ENCODE measurements at places on chromosomes 2 and 18.

DNA sequence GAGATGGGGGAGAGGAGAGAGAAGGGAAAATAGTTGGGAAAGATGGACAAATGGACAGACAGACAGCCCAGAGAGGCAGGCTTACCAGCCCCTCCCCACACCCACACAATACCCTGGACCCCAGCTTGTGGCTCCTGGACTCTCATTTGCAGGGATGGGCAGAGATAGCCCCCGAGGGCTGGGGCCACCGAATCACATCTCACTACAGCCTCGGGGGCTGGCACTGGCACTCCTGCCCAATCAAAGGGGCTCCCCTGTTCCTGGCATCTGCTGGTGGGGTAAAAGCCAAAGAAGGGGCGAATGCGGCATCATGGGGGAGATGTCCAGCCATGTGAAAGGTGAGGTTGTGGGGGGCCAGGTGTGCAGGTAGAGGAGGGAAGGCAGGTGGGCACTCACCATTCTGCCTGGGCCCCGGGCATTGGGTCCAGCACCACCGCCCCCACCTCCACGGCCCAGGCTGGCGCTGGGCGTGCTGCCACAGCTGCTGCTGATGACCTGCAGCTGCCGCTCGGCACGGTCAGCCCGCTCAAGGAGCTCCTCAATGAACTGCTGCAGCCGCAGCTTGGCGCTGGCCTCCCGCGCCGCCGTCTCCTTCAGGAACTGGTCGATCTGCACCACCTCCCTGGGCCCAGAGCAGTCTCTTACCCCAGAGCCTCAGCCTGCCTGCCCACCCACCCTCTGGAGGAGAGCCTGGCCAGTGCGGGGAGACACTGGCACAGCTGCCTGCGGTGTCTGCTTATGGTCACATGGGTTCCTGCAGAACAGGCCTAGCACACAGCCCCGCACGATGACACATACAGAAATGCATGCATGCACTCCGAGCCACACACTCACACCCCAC lies 18.0 kb downstream of the FBXO41 start:
- peaks cover 2% of the 10 kb centered on the region for H3K27me3 ChIP-seq
- no peak overlapping the region for H3K4me3 ChIP-seq
- H3K4me1 ChIP-seq, result peaks cover 5% of the 10 kb centered on the region
- H3K36me3 ChIP-seq, result peaks cover 14% of the 10 kb centered on the region
- no peak overlapping the region for H3K27ac ChIP-seq

- H3K36me3 ChIP-seq, result no peaks in the 10 kb centered on the region
- H3K4me1 ChIP-seq, result peaks cover 2% of the 10 kb centered on the region
- H3K27me3 ChIP-seq, result peaks cover 51% of the 10 kb centered on the region
- no peak for DNase-seq
- H3K27ac ChIP-seq, result no peak overlapping the region
Observed at GRCh38 chr18:22558945-22559385, 141.2 kb upstream of the CTAGE1 start.

- no peaks in the 10 kb centered on the region for H3K4me1 ChIP-seq
- no peak overlapping the region for H3K27ac ChIP-seq
- H3K27me3 ChIP-seq, result no peaks in the 10 kb centered on the region
- DNase-seq, result no peak
- H3K36me3 ChIP-seq, result peaks cover 88% of the 10 kb centered on the region
Observed at GRCh38 chr2:47004905-47005495, 89.4 kb upstream of the MCFD2 start.

DNA sequence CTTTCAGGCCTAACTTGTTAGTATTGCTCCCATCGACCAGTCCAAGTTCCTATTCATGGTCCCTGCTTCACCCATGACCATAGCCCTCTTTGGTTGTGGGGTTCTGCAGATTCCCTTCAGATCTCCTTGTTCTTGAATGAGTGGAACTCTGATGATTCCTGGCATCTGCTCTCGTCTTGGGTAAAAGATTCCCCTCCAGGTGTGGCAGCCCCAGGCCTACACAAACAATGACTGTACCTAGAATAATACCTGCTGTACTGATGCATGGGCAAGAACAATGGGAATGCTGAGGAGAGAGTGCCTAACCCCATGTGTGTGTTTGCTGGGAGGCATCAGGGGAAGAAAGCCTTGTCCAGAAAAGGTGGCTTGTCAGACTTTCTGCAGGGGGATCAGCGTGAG lies 39.2 kb upstream of the MRPL19 start:
- H3K27me3 ChIP-seq, result peaks cover 47% of the 10 kb centered on the region
- no peak overlapping the region for H3K27ac ChIP-seq
- no peak overlapping the region for H3K4me3 ChIP-seq
- H3K36me3 ChIP-seq, result no peaks in the 10 kb centered on the region
- peaks cover 5% of the 10 kb centered on the region for H3K4me1 ChIP-seq

DNA sequence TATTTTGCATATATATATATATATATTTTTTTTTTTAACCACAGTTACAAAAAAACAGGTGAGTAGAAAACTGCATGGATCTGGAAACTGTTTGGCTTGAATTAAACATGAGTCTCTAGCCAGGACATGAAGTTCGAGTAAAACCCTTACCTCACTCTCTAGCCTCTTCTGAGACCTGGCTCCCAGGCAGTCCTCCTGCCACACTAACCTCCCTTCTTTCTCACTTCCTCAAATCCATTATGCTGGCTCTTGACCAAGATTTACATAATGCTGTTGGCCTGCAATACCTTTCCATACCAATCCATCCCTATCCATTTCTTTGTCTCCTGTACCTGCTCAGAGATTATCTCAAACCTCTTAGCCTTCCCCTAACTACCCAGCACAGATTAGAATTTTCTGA lies 34.0 kb downstream of the PIGN start:
- H3K36me3 ChIP-seq, result no peaks in the 10 kb centered on the region
- no peaks in the 10 kb centered on the region for H3K4me1 ChIP-seq
- H3K27ac ChIP-seq, result no peak overlapping the region
- DNase-seq, result no peak
